Lung microvascular endothelial cell (primary cell): ENCODE measurements at places on chromosomes 3 and 15.

DNA sequence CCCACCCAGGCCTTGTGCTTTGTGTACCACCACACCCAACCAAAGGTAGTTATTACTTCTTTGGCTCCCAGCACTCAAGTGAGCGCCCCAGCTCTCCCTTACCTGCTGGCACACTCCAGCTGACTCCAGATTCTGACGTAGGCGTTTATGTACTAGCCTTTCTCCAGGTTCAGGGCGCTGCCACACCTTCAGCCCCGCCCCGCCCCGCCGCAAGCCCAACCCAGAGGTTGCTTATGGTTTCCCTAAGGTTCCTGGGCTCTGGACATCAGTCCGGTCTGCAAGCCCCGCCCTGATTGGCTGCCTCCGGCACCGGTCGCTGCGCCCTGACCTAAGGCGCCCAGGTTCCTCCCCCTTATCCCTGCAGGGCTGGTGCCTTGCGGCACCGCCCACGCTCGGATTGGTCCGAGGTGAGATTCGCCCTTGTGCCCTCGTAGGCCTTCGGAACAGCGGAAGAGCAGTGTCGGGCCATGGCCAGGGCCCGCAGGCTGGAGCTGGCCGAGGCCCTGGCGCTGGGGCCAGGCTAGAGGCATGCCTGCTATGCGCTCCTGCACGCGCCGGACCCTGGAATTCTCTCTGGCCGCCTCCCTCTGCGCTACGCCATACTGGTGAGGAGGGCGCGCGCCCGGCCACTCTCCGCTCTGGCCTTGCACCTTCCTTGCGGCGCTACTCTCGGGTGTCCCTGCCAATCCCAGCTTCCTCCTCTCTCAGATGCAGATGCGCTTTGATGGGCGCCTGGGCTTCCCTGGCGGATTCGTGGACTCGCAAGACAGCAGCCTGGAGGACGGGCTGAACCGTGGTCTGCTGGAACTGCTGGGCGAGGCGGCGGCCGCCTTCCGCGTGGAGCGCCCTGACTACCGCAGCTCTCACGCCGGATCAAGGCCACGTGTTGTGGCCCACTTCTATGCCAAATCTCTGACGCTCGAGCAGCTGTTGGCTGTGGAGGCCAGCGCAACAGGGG, 19.8 kb upstream of the NUDT16 start:
- peak; percentile 32 for DNase-seq

- DNase-seq = no peak
Measured at GRCh38 chr3:151300539-151300938, 16.1 kb downstream of the GPR87 start.

DNA sequence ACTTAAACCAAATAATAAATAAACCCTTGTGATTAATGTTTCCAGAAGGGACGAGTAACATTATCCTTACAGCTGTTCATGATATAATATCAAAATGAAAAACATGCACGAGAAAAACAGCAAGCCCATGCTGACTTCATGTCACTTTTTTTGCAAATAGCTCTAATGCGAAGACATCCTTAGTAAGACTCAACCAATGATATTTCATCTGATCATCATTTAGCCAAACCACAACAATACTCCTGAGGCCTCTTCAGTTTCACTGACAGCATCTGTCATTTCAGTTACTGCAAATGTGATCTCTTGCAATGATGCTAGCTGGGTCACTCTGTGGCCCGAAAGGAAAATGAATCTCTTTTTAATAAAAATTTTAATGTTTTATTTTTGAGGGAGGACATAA, 74.0 kb downstream of the POLR2M start:
- no peak for DNase-seq

- DNase-seq = no peak
Measured at GRCh38 chr3:171809611-171809860, 747 bp downstream of the PLD1 start.

DNA sequence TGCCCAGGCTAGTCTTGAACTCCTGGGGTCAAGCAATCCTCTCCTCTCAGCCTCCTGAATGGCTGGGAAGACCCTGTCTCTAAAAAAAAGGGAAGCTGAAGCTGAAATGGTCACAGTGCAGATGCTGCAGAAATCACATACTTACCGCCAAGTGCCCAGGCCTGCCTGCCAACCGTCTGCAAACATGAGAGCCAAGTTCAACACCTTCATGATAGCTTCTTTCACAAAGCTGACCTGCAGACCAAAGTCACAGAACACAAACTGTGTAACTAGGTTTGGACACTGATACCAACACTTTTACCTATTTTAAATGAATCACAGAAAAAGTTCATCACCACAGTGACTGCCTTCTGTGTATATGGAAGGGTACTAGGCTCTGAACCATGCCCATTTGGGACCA, 22.8 kb upstream of the CYFIP1 start:
- DNase-seq = no peak

GRCh38 chr3:60555686-60556354, 695.4 kb downstream of the FHIT start:
- DNase-seq = no peak
